Jurkat, Clone E6-1 (cell line): ENCODE measurements at places on chromosomes 2 and 18.

GRCh38 chr2:140064243-140064642 is 1284.1 kb upstream of the NXPH2 start:
- DNase-seq, result no peak

- no peak for DNase-seq
Observed at GRCh38 chr2:74893332-74893731, 59.4 kb downstream of the HK2 start.

DNA sequence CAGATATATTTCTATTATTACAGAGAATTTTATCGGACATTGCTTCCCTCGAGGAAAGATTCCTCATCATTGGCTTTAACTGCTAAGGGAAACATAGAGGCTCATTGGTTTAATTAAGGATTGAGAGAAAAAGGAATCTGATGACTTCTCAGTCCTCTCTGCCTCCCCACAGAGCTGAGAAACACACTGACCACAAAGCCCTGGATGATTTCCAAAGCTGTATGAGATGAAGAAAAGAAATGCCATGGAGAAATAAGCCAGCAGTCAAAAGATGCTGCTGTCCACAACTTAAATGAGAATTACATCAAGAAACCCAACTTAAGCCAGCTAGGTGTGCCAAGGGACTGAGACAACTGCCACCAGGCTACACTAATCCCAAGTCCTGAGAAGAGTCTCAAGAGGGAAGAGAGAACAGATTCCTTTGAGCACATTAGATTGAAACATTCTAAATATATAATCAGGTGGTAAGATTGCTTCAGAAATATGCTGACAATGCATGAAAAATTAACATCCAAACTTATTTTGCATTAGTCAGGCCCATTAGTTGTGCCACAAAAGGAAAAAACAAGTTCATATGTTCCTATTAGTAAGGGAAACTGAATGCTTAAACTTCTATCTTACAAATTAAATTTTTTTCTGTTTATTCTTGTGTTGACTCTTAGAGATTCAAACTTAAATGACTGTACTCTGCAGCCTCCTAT is 308.1 kb upstream of the CYRIA start:
- no peak for DNase-seq

DNA sequence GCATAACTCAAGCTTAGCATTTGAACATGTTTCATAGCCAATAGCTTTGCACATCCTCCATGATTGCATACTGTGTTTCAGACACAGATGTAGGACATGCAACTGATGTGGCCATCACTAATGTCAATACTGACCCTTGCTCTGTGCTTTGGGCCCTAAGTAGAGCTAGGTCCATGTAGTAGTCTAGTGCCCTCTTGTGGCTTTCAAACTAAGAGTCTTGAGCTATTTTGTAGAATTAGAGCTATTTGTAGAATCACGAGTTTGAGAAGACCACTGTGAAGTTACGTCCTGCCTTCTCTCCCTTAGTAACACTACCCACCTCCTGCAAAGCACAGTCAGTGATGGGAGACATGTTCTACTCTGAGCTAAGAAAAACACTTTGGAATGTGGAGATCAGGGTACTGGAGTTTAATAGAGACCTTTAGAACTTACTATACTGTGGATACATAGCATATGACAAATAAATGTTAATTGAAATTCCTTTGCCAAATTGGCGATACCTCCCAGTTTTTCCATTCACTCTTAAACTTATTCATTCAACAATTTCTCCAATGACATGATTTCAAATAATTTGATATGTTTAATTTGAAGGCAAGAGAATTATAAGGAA is 306.5 kb upstream of the TNP1 start:
- peak; percentile 10 for DNase-seq

GRCh38 chr2:44166096-44166495 is 2.6 kb upstream of the PPM1B start:
- no peak for DNase-seq

DNA sequence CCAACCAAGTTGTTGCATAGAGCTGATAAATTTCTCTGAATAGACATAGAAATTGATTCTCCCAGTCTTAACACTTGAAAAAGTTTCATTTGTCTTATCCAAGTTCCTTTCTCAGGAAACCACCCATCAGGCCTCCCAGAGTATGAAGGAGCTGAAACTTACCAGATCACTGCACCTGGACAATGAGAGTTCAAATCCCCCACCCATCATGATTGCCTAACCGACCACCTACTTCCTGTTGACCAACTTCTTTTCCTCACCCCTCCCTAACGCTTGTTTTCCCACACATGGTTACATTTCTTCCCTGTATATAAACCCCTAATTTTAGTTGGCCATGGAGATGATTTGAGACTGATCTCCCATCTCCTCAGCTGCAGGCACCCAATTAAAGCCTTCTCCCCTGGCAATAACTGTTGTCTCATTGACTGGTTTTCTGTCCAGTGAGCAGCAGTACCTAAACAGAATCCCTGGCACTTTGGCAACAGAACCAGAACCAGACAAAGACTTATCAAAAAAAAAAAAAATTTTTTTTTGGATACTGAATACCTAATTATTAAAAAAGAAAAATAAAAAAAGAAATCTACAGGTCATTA is 103.0 kb downstream of the SPIRE1 start:
- no peak for DNase-seq

DNA sequence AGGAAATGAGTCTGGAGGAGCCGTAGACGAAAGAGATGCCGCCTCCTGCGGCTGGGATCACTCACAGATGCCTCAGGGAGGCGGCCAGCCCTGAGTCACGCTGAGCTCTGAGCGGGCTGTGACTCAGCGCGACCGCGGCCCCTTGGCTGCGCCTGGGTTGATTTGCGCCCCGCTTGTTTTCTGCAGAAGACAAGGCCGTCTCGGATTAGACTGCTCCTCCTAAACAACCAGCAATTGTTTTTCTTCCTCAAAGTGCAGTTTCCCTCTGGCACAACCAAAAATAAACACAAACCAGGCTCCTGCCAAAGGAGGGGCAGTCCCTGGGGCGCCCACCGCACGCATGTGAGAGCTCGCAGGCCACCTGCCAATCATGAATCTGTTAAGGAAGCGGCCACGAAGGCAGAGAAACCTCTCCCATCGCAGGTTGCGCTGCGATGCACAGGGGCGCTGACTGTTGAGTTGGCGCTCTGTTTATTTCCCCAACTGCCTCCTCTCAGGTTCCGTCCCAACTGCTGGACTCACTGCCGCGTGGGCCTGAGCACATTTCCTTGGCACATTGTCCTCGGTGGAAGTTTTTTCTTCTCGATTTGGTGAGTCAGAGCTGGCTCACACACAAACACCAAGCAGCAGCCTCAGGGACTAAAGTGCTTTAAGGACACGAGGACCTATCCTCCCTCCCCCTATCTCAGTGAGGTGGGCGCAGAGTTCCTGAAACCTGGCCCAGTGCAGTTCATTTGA is 85.2 kb upstream of the NDUFV2 start:
- no peak for DNase-seq

DNA sequence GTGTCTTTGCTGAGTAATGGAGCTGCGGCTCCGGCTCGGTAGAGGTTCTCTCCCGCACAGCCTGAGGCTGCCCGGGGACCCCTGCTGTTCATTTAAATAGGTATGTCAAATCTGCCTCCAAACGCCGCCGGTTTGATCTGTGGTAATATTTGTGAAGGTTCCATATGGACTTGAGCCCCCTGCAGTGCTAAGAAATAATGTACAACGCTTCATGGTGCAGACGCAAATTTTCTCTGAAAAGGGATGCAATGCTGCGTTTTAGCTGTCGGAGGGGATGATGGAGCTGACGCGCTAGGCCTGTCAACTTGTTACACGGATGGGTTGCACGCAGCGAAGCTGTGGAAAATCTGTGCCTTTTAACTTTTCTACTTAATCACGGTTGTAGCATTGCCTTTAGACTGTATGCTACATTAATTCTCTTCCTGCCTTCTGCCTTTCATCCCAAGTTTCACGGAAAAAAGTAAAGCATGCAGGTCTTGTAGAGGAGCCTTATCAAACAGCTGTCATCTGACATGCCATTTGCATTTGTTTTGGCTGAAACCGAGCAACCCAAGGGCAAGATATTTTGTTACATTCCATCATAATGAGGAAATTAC is 43.2 kb downstream of the MRPS9 start:
- DNase-seq, result no peak

GRCh38 chr2:208175840-208176153 is 12.4 kb upstream of the CRYGA start:
- DNase-seq, result no peak

GRCh38 chr2:18871430-18871829 is 282.1 kb upstream of the NT5C1B start:
- no peak for DNase-seq

DNA sequence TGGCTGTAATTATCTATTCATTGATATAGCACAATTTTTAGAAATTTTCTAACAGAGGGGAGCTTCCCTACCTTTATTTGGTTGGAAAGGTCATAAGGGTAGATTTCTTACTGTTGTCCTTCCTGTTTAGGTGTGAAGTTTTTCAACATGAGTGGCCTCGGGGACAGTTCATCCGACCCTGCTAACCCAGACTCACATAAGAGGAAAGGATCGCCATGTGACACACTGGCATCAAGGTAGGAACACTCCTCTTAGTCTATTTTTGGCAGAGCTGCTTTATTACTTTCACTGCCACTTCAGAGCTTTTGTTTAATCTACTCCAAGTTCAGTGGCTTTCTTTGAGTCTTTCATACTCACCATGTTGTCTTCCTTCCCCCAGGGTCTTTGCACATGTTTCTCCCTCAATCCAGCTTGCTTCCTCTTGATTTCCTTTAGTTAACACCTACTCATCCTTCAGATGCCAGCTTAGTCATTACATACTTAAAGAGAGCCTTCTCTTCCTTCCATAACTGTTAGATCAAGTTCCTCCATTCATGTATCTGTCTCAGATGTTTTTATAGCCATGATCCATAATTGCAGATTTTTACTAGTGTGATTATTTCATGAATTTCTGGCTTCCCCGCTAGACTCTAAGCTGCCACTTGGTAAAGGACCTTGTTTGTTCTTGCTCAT is 134.5 kb downstream of the PTRHD1 start:
- DNase-seq, result no peak

- no peak for DNase-seq
Observed at GRCh38 chr2:238331916-238332315, 11.6 kb downstream of the TRAF3IP1 start.

DNA sequence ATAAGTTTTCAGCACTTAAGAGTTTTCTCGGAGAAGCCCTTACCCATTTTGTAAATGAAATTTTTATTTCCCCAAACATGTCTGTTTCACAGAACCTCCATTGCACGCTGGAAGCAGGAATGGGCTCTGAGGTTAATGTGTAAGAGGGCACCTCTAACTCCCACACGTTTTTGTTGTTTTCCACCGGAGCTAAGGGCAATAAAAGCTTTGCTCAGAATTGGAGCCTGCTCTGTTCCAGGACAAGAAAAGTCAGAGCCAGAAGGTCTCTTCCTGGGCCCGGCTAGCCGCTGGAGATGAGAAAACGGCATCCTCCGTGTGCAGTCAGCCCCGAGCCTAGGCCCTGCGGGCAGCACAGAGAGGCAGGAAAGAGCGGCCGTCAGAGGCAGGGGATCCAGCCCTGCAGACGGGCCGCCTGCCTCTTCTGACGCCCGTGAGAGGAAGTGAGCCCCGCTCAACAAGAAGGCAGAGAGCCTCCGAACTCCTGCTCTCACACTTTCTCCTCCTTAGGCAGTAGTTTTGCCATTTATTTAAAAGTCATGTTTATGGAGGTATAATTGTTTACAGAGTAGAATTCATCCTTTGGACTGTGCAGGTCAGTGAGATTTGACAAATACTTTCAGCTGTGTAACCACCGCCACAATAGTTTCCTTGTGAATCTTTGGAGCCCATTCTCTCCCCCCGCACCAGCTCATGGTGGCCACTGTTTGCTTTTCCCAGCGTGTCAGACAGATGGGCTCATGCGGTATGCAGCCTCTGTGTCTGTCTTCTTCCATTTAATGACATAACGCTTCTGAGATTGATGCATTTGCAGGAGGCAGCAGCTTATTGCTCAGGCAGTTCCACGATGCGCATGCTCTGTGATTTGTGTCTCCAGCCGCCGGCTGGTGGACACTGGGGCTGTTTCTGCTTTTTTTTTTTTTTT is 117.3 kb downstream of the GALR1 start:
- DNase-seq, result no peak

DNA sequence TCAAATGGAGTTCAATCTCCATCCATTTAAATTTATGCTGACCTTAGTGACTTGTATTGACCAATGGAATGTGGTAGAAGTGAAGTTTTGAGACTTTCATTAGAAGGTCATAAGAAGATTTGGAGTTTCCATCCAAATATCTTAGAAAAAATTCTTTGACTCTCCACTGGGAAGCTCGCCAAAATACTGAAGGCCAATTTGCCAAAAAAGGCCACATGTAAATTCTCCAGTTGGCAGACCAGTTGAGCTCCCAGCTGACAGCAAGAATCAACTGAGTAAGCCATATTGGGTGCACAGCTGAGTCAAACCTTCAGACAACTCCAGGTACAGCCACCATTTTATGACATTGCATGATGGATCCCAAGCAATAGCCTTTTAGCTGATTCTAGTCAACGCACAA is 228.3 kb upstream of the SETBP1 start:
- DNase-seq, result no peak

DNA sequence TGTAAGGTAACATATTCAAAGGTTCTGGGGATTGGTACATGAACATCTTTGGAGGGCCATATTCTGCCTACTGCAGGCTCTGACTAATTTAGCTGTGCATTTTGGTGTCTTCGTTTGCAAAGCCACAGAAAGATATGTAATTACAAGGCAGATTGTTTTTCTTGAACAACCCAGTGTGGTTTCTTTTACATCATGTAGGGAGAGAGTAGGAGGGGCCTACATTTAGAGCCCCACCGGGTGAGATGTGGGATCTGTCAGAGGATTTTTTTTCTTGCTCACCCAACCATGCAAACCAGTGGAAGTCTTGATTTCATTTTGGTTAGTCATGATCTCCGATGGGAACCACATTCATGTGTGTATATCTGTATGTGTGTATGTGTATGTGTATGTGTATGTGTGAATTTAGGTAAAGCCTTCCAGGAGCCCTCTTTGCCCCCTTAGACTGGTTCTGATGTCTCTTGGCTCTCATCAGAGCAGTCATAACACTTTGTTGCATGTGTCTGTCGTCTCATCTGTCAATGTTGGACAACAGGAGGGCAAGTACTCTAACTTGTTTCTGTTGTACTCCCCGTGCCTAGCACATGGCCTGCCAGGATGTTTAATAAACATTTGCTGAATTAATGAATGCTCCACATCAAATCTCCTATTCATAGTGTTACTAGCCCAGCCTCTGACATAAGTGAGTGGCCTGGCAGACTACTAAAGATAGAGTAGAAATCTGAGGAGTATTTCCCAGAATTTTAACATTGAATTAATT is 239.9 kb downstream of the MTX2 start:
- DNase-seq, result peak; percentile 94

GRCh38 chr2:100301881-100302584 is 20.3 kb downstream of the LONRF2 start:
- no peak for DNase-seq

- no peak for DNase-seq
Observed at GRCh38 chr2:236171680-236172254, 3.6 kb upstream of the GBX2 start.
